Motor neuron (in vitro differentiated cells): ENCODE measurements at places on chromosomes 13 and 19.
A peak's percentile ranks its signal among the peaks of the same experiment; 100 is the strongest.

- peak; percentile 16 for ATAC-seq
These were observed 14.9 kb downstream of the ARID3A start for GRCh38 chr19:940591-941291.

DNA sequence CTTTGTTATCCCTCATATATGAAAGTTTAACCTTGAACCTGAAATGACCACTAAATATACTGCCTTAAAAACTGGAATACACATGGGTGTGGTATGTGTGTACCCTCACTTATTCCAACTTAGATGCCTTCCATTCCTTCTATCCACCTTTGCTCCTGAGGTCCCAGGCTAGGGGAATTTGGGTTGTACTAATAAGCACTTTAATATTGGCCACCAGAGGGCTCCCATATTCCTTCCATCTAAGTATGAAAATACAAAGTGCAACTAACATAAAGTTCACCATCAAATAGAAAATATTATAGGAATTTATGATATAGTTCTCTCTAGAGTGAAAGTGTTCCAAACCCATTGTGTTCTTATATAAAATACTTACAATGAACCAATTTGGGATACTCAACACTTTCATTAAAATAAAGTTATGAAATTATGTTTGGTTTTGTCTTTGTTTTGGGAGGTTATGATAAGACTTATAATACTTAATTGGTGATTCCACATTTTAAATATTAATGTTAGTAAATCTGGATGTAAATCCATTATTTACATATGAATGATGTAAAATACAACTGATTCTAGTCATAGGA, 62.3 kb downstream of the ITGBL1 start:
- ATAC-seq = no peak

- ATAC-seq = peak; percentile 32
These were observed 533.6 kb downstream of the MYO16 start for GRCh38 chr13:109163037-109163379.

DNA sequence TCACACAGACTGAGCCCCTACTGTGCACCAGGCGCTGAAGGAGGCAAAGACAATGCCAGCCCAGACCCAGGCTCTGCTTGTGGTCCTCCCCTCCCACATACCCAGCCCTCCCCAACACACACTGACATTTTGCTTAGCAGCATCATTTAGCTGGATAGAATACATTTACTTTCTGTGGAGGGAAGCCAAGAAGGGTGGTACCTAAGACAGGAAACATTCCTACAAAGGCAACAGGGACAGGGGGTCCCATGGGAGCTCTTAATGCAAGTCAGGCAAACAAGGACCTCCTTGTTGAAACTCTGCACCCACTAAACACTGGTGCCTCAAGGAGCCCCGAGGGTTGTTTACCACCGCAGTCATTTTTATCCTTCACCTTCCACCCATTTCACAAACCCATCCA, 77.0 kb upstream of the ZNF507 start:
- no peak for ATAC-seq

DNA sequence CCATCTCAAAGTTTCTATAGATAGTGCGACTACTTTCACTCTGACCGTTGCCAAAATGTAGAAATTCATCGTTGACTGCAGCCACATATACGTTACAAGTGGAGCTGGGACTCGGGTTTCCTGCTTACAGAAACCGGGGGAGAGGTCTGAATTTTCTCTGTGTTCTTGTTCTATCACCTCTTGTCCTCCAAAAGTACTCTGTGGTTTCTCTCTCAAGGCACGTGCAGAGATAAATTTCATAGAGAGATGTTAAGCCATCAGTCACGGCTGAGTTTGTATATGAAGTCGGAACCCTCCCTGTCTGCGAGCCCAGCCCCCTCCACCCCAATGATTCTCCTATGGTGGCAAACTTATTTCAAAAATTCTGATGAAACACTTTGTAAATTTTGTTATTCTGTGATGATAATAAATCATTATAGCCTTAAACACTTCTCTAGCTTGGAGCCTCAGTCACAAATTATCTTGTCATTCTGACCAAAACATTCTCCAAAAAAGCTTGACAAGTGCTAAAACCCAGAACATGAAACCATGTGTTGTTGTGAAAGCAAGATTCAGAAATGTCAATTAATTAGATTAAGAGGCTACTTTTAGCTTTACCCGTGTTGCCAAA, 87.5 kb downstream of the TSHZ3 start:
- ATAC-seq = no peak

DNA sequence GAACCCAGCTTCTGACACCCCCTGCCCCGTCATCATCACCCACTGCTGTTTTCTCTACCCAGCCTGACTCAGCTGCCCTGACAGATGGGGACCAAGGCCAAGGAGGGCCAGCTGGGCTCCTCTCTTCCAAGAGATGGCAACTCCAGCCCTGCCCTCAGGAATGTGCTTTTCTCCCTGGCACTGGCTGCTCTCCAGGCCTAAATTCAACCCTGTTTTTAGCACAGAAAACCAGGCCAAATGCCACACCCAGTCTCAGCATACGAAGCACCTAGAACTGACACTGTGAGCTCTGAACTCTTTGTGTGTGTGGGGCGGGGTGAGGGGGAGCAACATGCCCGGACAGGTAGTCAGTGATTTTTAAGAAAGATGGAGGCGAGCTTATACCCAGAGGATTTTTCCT, 23.4 kb upstream of the IGFL1 start:
- ATAC-seq = no peak

- no peak for ATAC-seq
These were observed 317.0 kb downstream of the ENOX1 start for GRCh38 chr13:43469791-43470190.
